AG20443 (cell line): ENCODE measurements at places on chromosomes 13 and 19.
A peak's percentile ranks its signal among the peaks of the same experiment; 100 is the strongest.

- DNase-seq, result peak; percentile 22
Measured at GRCh38 chr13:93425411-93425810, 198.8 kb downstream of the GPC6 start.

GRCh38 chr19:17652627-17653026 is 35.5 kb downstream of the UNC13A start:
- DNase-seq, result no peak

GRCh38 chr13:102012299-102013293 is 389.3 kb downstream of the FGF14 start:
- DNase-seq, result no peak

DNA sequence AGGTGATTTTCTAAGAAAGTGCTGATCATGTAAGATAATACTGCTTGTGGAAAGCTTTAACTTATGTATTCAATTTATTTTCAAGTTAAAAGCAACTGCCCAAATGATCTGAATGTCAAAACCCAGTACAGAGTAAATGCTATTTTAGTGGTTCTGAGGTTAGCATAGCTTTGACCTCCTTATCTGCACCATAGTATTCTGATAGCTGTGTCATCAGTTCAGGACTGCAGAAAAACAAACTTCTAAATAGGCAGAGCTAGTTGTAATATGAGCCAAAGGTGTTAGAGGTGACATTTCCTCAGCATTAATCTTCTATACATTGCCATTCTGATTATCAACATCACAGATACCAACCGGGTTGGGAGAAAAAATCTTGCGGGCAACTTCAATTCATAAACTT is 758.7 kb downstream of the SLITRK5 start:
- no peak for DNase-seq

GRCh38 chr13:21175656-21176214 is 617 bp downstream of the SKA3 start:
- no peak for DNase-seq

GRCh38 chr13:74201530-74201929 is 67.3 kb upstream of the KLF12 start:
- DNase-seq, result no peak

- no peak for DNase-seq
Measured at GRCh38 chr19:11063434-11063833, 25.8 kb upstream of the LDLR start.

GRCh38 chr13:69418319-69418718 is 689.3 kb upstream of the ATXN8OS start:
- no peak for DNase-seq

DNA sequence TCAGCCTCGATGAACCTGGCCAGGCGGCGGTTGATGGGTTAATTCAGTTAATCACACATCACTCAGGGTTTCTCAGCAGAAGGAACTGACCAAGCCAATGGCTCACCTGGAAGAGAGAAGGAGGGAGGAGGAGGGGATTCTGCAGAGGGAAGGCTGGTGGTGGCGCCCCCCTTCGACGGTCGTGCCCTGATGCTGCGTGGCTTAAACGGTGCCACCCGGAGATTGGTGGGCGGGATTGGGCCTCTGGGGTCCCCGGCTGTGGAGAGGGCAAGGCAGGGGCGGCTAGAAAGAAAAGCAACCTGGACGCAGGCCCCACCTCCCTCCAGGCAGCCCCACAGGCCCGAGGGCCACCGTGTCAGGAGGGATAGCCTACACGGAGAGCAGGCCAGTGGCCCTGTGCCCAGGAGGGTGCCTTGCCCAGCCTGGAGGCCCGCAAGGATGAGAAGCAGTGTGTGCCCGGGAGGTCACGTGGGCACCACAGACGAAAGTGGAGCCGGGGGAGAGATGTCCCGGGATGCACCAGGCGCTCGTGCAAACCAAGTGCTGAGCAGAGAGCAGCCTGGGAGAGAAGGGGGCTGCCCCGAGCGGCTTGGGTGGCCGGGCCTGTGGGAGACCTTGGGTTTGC is 16.0 kb downstream of the CSNK1G2 start:
- DNase-seq, result no peak

- DNase-seq, result peak; percentile 44
Measured at GRCh38 chr19:49851456-49852259, 699 bp downstream of the PTOV1 start.

DNA sequence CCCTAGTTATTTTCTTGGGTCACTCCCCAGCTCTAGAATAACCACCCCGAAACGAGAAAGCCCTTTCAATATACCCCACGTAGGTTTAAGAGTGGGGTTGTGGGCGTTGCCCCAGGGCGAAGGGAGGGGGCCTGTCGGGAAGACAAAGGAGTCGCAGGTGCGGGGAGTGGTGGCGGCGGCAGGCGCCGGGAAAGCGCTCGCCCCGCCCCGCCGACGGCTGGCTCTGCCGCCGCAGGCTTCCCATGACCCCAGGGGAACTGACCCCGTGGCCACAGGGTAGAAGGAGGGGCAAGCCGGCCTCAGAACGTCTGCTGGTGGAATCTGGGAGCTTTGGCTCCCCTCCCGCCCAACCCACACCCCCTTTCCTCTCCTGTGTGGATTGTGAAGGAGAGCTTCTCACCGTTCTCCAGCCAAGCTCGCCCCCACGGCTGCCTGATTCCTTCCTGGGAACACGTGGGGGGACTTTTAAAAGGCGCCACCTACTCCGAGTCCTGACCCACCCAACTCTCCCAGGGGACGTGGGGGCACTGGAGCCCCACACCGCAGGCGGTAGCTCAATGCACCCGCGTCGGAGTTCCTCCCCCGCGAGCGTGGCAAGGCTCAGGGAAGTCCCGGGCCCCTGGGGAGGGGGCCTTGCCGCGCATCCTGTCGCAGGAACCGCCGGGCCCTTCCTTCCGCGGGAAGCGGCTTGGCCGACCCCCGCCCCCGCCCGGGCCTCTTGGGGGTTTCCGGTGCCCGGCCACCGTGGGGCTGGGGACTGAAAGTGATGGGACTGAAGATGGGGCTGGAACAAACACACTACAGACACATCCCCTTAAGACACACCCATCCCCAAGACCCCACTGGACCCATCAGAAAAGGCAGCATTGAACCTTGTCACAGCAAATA is 5.5 kb downstream of the IER2 start:
- DNase-seq, result peak; percentile 74

DNA sequence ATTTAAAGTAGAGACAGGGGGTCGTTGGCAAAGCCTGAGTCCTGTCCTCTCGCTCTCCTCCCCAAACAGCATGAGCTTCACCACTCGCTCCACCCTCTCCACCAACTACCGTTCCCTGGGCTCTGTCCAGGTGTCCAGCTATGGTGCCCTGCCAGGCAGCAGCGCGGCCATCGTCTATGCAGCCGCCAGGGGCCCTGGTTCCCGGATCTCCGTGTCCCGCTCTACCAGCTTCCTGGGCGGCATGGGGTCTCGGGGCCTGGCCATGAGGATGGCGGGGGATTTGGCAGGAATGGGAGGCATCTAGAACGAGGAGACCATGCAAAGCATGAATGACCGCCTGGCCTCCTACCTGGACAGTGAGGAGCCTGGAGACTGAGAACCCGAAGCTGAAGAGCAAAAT is 1117.2 kb upstream of the MIR17HG start:
- DNase-seq, result no peak

DNA sequence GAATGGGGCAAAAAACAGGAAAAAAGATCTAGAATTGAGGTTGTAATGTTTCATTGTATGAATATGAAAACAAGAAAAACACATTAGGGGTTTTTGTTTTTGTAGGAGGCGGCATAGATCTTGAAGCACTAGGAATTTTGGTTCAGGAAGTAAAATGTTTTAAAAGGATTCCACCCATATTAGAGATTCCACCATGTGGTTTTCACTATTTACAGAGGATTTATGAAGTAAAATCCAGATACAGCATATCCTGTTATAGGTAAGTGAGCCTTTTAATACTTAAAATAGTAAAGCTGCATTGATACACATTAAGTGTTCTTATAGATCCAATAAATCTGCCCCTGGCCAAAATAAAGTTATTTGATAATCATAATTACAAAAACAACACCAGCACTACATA is 61.4 kb downstream of the MICU2 start:
- no peak for DNase-seq

DNA sequence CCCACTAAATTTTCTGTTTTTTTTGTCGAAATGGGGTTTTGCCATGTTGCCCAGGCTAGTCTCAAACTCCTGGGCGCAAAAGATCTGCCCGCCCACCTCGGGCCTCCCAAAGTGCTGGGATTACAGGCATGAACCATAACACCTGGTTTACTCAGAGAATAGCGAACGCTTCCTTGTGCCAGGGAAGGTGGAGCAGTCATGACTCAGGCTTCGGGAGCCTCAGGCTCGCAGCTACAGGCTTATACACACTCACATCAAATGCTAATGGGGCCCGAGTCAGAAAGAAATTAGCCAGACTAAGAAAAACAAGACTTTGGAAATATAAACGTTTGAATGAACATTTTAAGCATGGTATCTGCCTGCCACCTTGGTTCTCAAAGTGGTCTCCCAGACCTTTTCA is 11.0 kb upstream of the TPT1 start:
- no peak for DNase-seq

DNA sequence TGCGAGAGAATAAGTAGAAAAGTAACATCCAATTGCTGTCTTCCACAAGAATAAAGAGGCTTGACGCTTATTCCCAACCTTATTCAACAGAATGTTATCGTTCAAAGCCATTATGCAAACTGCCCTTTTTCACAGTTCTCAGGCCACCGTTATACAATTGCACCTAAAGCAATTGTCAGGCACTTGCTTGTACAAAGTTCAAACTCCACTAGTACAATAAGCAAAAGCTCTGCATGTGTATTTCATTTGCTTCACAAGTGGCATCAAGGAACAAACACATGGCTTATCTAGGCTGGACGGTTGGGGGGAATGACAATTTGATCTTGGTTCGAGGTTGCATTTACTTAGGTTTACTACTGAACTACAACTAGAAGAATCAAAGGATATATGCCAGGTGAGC is 815.6 kb downstream of the EFNB2 start:
- DNase-seq, result no peak

- DNase-seq, result no peak
Measured at GRCh38 chr13:59064042-59064441, 1099.7 kb downstream of the DIAPH3 start.

DNA sequence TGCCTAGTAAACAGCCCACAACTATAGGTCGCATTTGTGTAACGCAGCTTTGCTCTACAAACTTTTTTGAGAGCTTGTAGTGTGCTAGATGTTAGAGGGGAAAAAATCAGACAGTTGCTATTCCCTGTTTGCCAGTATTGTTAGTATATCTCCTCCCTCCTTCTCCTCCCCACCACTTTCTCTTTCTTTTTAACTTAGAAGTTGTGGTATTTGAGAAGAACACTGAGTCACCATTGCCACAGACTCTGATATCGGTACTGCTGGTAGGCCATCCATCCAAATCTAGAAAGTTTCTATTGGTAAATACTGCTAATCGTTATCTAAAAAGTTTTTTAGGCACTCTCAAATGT is 666 bp downstream of the POMP start:
- DNase-seq, result peak; percentile 47

GRCh38 chr13:106449096-106449495 is 86.4 kb downstream of the EFNB2 start:
- DNase-seq, result no peak

DNA sequence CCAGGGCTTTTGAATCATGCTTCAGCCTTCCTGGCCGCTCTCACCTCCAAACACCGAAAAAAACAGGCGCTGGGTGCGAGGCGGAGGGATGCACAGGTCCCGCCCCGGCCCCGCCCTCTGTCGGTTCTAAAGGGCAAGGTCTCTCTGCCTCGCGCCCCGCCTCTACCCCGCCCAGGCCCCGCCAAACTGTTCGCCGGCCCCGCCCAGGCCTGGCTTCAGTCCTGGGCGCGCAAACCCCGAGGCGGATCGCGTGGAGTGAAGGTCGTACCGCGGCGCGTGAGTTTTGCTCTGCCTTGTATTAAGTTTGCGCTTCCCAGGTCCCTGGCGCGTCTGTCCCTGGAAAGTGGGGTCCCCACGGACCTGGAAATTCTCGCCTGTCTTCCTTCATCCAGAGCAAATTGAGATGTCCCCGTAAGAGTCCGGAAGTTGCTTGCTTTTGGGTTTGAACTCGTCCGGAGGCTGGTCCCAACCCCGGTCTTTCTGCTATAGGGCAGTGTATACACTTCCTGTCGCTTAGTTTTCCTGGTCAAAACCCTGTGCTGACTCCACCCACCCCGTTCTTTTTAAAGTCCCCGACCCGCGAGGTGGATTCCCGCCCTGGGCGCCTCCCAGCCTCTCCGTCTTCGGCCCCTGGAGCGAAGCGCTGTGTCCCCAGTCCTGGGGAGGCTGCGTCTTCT is 8.4 kb downstream of the ZNF808 start:
- DNase-seq, result peak; percentile 92

DNA sequence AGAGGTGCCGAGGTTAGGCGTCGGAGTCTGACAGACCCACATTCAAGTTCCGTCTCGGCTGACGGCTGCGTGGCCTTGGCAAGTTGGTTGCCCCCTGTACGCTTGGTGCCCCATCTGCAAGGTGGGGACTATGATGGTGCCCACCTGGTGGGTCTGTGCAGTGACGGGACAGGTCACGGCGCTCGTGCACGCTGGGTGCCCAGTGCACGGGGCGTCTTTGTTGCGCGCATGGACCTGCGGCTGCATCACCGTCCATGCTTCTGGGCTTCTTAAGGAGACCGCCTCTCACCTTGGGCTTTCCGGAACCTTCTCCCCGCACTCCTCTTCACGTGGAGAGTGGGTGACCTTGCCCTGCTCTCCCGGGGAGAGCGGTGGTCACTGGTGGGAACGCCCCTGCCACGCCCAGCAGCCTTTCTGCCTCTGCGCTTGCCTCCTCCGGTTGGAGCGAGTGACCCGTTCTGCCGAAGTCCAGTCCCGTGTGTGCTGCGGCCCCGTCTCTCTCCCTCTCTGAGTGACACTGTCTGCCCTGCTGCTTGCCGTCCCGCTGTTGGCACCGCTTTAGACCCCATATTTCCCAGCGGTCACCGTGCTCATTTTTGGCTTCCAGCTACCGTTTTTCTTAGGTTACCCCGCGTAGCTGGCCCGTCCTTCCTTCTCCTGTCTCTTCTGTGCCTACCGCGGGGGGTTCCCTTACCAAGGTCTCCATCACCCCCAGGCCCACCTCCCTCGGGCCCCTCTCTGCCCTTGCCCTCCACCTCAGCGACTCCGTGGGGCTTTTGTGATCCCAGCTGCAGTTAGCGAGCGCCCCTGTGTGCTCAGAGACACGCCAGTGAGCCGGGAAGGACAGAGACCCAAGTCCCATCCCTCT is 6.4 kb downstream of the ATP11A start:
- DNase-seq, result no peak

DNA sequence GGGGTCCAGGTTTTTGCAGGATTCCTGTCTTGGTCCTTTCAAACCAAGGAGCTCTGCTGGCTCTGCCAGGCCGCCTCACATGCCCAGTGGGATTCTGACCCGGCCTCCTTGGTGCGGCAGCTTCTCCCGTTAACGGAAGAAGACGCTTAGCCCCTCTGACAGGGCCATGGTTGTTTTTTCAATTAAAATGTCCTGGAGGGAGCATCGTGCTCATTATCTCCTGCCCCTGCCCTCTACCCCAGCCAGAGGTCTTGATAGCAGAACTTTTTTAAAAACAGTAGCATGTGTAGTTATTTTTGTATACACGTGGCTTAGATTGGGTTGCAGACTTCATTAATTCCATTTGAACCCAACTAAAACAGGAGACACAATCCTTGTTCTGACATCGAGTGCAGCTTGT is 11.5 kb upstream of the RPS15 start:
- DNase-seq, result no peak

- no peak for DNase-seq
Measured at GRCh38 chr19:38686530-38686888, 39.1 kb downstream of the ACTN4 start.

GRCh38 chr19:52336117-52336790 is at the start of gene ZNF610:
ZNF610 (plus strand) TSS chr19:52336243; CDS start chr19:52349173, 12,930 bp downstream.
- DNase-seq, result peak; percentile 99
